Glomerular endothelial cell (primary cell): ENCODE measurements at places on chromosomes 5 and 9. TPM values are rescaled to one million over a fixed set of nuclear protein-coding genes. Genes with fewer than 3 reads are reported as not detected.

CRB2 gene
- 0.06 TPM in 1 of 2 replicates, not detected in the other for total RNA-seq

FCN1 gene
- total RNA-seq: not detected in 2 replicates

FOXI1 gene
- not detected in 2 replicates for total RNA-seq

SPINK6 gene
- not detected in 2 replicates for total RNA-seq

F12 gene
- total RNA-seq: 0.53 and 4.3 TPM in 2 replicates

NKD2 gene
- 2.2 TPM in 1 of 2 replicates, not detected in the other for total RNA-seq

LRRC26 gene
- not detected in 2 replicates for total RNA-seq

TRIM14 gene
- total RNA-seq: 3.9 and 9.1 TPM in 2 replicates

KIF24 gene
- total RNA-seq: 0.63 and 1.8 TPM in 2 replicates

SOWAHA gene
- total RNA-seq: not detected in 2 replicates

TNFSF8 gene
- total RNA-seq: not detected in 2 replicates

TOPORS gene
- 17.3 and 19.1 TPM in 2 replicates for total RNA-seq

AHRR gene
- 23.9 and 32.1 TPM in 2 replicates for total RNA-seq

THOC3 gene
- total RNA-seq: 56.9 and 60.3 TPM in 2 replicates

ADCY2 gene
- total RNA-seq: not detected in 2 replicates

HAVCR2 gene
- not detected in 2 replicates for total RNA-seq

RALGDS gene
- total RNA-seq: 65.7 and 99.4 TPM in 2 replicates

RPL35 gene
- 1,299 and 1,822 TPM in 2 replicates for total RNA-seq

PALM2AKAP2 gene
- 3.9 and 5.3 TPM in 2 replicates for total RNA-seq

RPL12 gene
- total RNA-seq: 1,564 and 2,739 TPM in 2 replicates
